ENCODE measurements at places on chromosomes 2 and 18.

DNA sequence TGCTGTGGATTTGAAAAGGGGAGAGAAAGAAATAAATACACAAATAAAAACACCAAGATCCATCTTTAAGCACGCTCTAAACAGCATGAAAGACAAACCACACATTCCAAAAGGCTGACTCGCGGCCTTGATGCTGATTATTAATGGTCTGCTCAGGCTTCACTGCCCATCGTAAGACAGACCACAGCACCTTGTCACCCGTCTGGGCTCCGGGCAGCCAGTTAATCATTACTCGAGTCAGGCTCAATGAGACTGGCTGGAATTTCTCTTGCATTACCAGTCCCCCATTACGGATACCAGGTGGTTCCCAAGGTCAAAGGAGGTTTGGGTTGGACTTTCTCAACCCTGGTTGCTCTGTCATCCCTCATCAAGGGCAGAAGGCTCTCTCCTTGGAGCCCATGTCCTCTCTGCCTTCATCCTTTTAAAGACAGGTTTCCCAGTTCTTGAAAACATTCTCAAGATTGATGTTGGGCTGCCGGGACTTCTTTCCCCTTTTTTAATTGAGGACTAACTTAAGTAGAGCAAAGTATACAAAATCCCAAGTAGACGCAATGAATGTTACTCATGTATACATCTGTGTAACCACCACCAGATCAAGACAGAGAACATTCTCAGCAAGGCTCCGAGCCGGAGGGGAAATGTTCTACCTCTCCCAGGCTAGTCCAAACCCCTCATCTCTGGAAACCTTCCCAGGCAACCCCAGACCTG lies 8.1 kb downstream of the SMAD7 start:
- DNase-seq, result no peak

DNA sequence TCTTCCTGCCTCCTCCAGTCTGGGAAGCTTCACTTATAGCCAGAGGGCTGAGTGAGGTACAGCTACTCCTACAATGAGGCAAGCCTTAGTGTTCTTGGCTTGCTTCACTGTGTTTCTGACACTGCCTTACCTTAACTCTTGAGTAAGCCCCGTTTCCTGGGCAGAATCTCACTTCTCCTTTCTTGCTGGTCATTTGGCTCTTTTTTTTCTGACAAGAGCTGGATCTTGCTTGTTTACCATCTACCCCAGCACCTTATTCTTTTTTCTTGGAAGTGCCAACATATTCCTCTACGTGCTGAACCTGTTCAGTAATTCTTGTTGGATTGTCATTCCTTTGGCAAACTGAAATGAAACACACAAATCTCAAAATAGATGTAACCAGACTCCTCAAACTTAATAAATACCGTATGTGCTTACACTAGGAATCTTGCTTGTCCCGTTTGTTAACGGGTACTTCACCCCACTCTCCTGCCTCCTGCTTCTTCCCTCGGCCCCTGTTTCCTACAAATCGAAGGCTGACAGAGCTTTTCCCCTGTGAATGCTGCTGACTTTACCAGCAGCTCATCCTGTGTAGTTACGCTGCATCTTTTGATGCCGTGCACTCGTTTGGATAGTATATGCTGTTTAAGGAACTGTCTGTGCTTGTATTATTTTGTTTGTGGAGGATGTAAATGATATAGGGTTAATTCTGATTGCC lies 132.2 kb downstream of the FMNL2 start:
- no peak for DNase-seq

DNA sequence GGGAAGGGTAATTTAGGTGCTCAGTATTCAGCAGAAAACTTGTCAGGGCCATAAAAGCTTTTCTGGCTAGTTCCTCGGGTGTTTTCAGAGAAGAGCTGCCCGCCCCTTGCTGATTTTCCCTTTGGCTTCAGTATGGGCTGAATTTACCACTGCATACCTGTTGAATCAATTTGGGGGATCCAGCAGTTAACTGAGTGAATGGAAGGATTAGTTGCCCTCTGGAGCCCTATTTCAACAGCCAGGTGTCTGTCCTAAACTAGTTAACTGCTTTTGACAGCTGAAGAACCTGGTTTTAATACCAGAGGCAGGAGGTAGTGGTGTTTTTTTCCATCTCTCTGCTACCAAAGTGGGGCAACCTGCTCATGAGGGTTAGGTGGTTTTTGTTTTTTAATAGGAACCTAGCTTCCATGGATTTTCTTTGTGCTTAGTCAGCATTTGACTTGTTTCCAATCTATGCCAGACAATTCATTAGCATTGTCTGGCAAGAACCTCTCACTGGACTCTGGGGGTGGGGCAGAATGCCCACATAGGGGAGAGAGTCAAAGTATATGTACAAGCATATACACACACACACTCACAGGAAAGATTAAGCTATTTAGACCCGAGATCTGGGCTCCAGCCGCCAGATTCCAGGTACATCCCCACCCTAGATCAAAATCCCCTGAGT lies 166.5 kb upstream of the SIX3 start:
- no peak for DNase-seq

DNA sequence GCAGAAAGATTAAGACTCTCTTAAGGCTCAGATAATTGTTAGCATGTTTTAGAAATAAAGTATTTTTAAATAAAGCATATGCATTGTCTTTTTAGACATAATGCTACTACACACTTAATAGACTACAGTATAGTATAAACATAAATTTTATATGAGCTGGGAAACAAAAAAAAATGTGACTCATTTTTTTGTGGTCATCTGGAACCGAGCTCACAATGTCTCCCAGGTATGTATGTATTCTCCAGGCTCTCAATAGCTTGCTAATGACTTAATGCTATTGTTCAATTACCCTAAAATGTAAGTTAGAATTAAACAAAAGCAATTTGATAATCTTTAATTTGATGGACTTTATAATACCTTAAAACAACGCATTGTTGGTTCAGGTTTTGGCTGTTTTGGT lies 167.2 kb downstream of the NUP35 start:
- no peak for DNase-seq

DNA sequence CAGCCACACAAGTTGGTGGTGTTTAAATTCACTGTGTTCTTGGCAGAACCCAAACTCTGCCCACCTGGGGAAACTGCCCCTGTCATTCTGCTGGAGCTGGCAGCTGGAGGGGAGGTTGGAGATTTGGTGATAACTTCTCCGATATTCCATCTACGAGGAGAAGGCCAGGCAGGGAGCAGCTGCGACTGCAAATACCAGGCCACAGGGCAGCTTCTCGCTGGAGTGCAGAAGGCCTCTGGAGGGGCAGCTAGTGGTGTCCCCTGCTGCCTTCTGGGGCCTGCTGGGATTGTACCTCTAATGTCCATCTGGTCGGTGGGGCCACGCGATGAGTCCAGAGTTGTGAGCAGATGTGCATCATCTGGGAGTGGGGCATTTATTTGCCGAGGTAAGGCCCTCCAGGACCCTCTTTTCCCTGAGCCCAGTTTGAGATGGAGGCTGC lies 98.9 kb downstream of the ACKR3 start:
- DNase-seq, result no peak

DNA sequence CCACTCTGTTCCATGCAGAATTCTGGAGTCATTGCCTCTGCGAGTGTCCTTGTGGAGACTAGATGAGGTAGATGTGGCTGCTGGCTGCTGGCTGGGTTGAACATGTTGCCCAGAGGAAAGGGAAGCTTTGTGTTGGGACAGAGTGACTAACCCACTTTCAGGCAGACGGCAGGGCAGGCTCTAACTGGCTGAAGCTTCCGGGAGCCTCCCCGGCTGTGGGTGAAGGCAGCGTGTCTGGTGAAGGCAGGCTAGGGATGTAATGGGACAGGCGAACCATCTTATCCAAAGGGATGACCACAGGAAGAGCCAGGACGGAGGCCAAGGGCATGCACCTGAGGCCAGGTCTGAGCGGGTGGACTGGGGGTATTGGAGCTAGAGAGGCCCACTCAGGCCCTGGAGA lies 16.0 kb downstream of the ASPRV1 start:
- no peak for DNase-seq
